ENCODE measurements at places on chromosomes 3 and 15. TPM values are rescaled to one million over a fixed set of nuclear protein-coding genes. Genes with fewer than 3 reads are reported as not detected.

Gene SLC12A8
- polyA plus RNA-seq = 0.69 TPM

Gene SI
- not detected for polyA plus RNA-seq

Gene ST3GAL6
- polyA plus RNA-seq = 37.3 TPM

Gene LXN
- 5.6 TPM for polyA plus RNA-seq

Gene OXTR
- 0.22 TPM for polyA plus RNA-seq

Gene GOLGA6B
- polyA plus RNA-seq = not detected

Gene CTXN2
- not detected for polyA plus RNA-seq

Gene CCR9
- 0.03 TPM for polyA plus RNA-seq

Gene SLC51A
- 0.18 TPM for polyA plus RNA-seq

Gene CPA3
- polyA plus RNA-seq = not detected

Gene HYAL2
- 119 TPM for polyA plus RNA-seq

Gene WNT5A
- polyA plus RNA-seq = 1.1 TPM

Gene TMEM207
- not detected for polyA plus RNA-seq

Gene IL16
- polyA plus RNA-seq = 2.8 TPM

Gene LRRC28
- polyA plus RNA-seq = 5.1 TPM

Gene TLR9
- 0.04 TPM for polyA plus RNA-seq

Gene MYL3
- 5,594 TPM for polyA plus RNA-seq

Gene ANKRD63
- polyA plus RNA-seq = not detected

Gene C3orf20
- polyA plus RNA-seq = not detected

Gene PAQR9
- 5.0 TPM for polyA plus RNA-seq

Gene IGSF11
- polyA plus RNA-seq = 0.33 TPM

Gene ZNF860
- 0.08 TPM for polyA plus RNA-seq

Gene CEP70
- 16.0 TPM for polyA plus RNA-seq

Measured in heart left ventricle (tissue), 16 donors.